ENCODE measurements at places on chromosomes 13 and 19.

DNA sequence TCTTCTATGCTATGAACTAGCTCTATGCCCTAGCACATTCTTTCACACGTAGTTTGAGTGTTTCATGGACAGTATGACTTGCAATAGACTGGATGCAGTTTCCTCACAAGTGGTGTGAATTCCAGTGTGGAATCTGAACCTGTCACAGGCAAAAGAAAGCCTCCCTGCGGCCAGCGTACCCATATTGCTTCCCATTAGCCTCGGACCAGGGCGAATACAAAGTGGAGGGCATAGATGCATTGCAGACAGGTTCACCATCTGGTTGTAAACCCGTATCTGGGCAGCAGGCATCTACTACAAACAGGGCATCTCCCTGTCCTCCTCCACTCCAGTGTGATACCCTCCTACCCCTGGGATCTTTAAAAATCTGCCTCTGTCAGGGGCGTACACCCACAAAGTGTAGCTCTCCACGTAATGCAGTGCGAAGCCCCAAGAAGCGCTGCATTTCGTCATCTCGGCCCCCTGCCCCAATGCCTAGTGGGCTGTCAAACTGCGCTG, 1.4 kb upstream of the CIC start:
- no peak for DNase-seq

DNA sequence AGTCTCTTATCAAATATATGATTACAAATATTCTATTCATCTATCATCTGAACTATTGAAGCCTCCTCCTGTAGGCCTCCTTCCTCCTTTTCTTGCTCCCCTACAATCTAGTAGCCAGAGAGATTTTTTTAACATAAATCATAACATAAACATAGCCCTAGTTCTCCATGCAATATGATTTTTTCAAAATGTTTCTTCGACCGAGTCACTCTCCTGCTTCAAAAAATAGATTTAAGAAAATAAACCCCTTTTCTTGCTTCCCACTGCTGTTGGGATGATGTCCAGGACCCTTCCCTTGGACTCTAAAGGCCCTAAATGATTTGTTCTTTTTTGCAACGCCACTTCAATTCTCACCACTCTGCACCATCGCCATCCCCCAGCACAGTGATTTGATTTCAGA, 319.7 kb upstream of the TSHZ3 start:
- DNase-seq = no peak

GRCh38 chr13:96229356-96229755, 139.4 kb downstream of the HS6ST3 start:
- no peak for DNase-seq

DNA sequence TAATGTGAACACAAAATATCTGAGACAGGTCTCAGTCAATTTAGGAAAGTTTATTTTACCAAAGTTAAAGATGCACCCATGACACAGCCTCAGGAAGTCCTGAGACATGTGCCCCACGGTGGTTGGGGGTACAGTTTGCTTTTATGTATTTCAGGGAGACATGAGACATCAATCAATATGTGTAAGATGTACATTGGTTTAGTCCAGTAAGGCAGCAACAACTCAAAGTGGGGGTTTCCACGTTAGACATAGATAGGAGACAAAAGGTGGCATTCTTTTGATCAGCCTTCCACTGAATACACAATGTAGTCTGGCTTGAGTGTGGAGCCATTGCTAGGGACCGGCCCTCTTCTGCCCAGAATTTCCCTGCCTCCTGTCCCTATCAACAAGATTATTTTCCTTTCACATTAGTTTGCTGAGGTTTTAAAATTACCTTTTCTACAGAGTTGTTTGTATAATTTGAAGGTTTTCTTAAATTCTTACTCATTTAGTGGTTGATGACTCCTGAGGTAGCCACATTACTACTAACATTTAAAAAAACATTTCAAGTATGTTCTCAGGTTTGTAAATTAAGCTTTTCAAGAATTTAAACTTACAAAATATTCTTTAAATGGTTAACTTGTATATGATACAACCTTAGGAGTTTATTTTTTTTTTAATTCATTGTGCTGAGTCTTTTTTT, 33.2 kb downstream of the RNASEH2B start:
- DNase-seq = no peak

- DNase-seq = no peak
Observed at GRCh38 chr19:12708641-12709040, 12.2 kb upstream of the FBXW9 start.

- DNase-seq = peak; percentile 100
Observed at GRCh38 chr13:108215436-108215835, at the start of gene LIG4. TSS of gene LIG4 (minus strand) at chr13:108215536. CDS start at chr13:108211268, 4,268 bp downstream.

DNA sequence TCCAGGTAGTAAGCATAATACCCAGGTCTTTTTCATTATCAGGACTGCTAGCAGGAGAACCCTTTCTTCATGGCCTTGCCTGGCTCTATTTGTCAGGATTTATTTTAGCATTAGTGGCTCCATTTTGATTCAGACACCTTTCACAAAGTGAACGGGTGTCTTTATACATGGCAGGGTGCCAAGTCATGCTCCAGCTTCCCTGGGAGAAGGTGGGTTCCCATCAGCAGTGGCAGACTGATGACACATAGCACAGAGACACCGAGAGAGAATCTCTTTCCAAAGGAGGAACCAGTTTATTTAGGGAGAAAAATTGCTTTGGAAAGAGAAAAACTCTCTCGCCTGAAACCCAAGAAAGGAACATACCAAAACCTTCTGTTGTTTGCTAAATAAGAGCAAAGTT, 135.3 kb upstream of the TMTC4 start:
- DNase-seq = peak; percentile 12

- DNase-seq = no peak
Observed at GRCh38 chr13:30647420-30647819, 29.7 kb downstream of the USPL1 start.

DNA sequence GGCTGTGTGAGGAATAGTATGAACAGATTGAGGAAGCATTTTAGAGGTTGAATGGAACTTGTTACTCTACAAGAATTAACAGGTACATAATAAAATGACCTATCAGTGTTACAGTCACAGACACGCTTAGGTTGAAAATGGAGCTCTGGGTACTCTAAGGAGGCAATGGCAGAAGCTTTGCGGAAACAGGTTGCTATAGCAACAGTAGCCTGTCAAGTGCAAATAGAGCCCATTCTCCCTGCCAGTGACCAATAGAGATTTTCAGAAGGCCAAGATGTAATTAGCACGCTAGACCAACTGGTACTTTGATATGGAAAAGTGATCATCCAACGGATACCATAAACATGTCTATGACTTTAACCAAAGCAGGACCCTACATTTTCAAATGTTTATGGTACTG, 148.5 kb upstream of the FREM2 start:
- no peak for DNase-seq

GRCh38 chr19:19447536-19448237, 42.2 kb downstream of the GATAD2A start:
- DNase-seq = no peak

- no peak for DNase-seq
Observed at GRCh38 chr19:39873385-39873784, 27.2 kb upstream of the FBL start.

- DNase-seq = no peak
Observed at GRCh38 chr19:42121656-42122069, 10.6 kb downstream of the POU2F2 start.

DNA sequence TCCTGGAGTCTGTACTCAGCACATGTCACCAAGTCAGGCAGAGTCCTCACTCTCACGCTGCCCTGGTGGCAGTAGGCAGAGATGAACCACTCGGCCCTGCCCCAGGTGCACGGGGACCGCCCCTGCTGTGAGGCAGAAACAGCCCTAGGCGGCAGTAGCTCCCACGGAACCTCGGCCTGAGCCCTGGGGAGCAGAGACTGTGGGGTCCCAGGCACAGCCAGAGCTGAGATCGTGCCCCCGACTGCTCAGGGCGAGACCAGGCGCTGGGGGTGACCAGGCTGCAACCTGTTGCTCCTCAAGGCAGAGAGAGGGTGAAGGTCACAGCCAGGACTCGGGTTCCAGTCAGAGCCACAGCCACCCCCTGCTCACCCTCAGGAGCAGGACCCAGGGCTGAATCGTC, 34.9 kb downstream of the AP1M1 start:
- no peak for DNase-seq

DNA sequence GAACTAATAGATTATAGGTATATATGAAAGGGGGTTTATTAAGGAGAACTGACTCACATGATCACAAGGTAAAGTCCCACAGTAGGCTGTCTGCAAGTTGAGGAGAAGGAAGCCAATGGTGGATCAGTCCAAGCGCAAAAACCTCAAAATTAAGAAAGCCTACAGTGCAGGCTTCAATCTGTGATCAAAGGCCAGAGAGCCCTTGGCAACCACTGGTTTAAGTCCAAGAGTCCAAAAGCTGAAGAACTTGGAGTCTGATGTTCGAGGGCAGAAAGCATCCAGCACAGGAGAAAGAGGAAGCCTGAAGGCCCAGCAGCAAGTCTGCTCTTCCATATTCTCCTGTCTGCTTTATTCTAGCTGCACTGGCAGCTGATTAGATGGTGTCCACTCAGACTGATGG, 721.3 kb upstream of the PCDH9 start:
- no peak for DNase-seq

- no peak for DNase-seq
Observed at GRCh38 chr19:45469945-45470761, 2.4 kb downstream of the FOSB start.

DNA sequence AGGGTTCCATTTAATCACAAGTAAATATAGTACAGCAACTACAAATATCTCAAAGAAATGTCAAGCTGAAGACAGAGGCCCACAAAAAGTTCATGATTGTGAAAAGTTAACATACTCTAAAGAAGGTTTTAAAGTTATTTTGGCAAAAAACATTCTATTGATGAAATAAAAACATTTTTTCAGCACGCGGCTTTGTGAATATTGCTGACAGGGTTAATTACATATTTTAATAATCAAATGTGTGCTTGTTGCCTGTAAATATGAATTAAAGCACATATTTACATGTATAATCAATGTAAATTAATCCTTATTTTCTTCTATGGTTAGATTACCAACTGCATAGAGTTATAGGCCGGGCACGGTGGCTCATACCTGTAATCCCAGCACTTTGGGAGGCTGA, 328.1 kb downstream of the MZT1 start:
- no peak for DNase-seq

GRCh38 chr13:97023117-97023516, 28.8 kb upstream of the OXGR1 start:
- DNase-seq = no peak

- DNase-seq = no peak
Observed at GRCh38 chr13:113651511-113652403, 6.2 kb downstream of the ATP4B start.

- no peak for DNase-seq
Observed at GRCh38 chr19:49150944-49151243, 4.3 kb downstream of the HRC start.

DNA sequence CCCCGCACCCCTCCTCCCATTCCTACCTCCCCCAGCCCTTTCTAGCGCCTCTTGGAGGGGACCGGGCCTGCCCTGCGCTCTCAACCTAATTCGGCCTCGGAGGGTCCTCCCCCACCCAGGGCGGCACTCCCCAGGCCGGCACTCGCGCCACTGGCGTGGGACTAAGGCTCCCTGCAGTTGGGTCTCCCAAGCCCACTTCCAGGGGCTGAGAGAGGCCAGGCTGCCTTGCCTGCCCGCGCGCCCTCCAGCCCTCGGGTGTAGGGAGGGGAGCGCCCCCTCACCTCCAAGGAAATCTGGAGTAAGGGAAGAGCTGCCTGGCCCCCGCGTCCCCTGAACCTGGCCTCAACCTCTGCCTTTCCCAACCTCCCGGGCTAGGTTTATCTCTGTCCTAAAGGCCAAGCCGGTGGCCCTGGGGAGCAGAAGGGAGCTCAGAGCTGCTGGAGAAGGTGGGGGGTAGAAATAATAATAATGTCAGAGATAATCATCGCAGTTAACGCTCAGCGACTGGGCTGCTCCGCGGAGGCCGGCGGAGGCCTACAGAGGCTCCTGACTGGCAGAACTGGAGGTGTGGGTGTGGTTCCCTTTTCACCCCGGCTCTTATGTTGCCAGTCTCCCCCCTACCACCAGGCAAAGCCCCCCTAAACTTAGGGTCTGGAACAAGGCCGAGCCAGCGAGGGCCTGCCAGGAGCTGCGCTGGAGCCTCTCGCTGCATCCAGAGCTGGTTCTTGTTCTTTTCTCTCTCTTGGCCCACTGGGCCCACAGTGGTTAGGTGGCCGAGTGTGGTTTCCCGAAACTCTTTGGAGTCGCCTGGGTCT, 9.6 kb downstream of the ZIC2 start:
- no peak for DNase-seq

GRCh38 chr19:39284032-39284431, 12.2 kb upstream of the IFNL1 start:
- DNase-seq = no peak

DNA sequence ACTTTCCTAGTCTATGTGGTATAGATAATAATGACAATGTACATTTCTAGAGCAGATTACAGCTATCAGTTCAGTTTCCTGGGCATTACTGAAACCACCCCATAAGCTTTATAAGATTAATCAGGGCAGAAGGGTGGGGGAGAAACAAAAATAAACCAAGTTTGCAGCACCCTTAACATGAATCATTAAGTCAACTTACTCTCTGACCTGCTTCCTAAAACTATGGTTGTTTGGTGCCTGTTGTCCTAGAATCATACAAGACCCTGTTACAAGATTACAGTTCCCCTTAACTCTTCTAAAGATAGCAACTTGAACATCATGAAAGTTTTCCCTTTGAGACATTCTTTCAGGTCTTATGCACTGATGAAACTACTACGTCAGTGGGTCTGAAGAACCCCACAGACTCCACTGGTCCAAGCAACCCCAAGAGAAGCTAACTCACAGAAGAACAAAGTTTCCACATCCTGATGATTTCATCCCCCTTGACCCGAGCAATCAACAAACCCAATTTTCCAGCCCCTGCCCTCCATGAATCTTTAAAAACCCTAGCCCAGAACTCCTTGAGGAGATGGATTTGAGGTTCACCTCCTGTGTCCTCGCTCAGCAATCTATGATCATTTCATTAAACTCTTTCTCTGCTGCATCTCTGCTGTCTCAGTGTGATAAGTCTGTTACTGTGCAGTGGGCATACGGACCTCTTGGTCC, 336.5 kb downstream of the FOXO1 start:
- DNase-seq = no peak

DNA sequence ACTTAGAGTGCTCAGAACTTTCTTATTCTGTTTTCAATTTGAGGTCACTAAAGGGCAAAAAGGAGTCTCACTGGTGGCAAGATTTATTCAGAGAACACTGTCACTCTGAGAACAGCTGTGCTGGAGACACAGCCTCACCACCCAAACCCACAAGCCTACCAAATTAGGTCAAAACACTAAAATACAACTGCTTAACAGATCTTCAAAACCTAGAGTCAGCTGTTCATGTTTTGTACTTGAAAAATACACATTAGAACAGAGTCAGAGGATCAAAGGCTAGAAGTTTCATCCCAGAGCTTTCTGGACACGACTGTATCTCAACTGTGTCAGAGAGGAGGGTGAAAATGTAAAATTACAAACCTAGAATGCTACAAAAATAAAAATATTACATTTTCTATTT, 89.3 kb downstream of the MIPEP start:
- DNase-seq = no peak

- no peak for DNase-seq
Observed at GRCh38 chr19:41410336-41411054, 12.9 kb downstream of the BCKDHA start.

Measured in NCI-H774 (cell line).